Muscle of leg (tissue), 16 donors: ENCODE measurements at places on chromosomes 5 and 9. TPM values are rescaled to one million over a fixed set of nuclear protein-coding genes. Genes with fewer than 3 reads are reported as not detected.

- no peak for DNase-seq
Observed at GRCh38 chr9:137069508-137070091, 757 bp downstream of the SAPCD2 start.

DNA sequence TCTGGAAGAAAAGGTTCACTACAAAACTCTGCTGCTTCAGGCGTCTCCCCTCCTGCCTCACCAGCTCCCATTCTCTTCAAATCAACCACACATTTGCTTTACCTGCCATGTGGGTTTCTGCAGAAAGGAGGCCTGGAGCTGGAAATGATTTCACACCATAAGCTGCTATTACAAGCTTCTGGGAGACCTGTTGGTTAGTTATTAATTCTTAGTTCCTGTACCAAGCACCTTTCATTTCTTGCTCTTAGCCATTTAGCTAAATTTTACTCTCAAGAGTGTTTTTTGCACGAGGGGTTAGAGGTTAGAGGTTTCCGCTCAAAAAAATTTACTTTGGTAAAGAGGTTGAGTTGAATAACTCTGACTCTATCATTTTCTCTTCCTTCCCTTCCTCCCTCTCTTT lies 70.3 kb downstream of the MAP1B start:
- no peak for DNase-seq

DNA sequence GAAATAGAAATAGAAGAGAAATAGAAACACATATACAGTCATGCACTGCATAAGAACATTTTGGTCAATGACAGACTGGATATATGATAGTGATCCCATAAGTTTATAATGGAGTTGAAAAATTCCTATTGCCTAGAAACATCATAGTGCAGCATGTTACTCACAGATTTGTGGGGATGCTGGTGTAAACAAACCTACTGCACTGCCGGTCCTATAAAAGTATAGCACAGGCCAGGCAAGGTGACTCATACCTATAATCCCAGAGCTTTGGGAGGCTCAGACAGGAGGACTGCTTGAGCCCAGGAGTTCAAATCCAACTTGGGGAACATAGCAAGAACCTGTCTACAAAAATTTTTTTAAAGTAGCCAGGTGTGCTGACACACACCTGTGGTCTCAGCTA lies 240.6 kb upstream of the MAP3K1 start:
- no peak for DNase-seq

GRCh38 chr9:86337469-86338108 lies 16.6 kb downstream of the TUT7 start:
- DNase-seq = no peak

DNA sequence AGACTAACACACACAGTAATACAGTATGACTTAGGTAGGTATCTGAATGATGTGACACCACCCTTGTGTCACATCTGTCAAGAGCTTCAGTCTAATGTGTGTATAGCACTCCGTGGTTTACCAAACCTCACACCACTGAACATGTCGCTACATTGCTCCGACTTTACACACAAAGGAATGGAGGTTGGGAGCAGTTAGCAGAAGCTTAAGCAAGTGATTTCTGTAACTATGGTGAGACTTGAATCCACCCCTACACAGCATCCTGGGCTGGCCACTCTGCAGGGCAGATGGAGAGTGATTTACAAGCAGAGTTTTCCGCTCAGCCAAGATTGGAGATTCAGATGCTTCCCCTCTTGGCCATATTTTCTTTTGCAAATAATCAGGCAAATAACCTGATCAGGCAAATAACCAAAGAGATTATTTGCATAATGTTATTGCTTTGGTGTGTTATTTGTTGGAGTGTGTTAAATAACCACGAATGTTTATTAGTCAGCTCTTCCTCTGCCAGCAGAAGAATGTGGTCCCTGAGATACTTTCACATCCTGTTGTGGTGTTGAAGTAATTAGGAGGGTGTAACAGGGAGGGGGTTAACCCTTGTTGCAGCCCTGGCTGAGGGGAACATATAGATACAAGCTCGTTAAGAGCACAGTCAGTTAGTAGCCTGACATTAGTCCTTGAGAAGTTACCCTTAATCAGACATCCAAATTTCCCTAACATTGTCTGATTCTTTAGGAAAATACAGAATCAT lies 92.8 kb downstream of the SNX18 start:
- DNase-seq = peak; percentile 66

GRCh38 chr5:124088289-124089032 lies 576.5 kb downstream of the CSNK1G3 start:
- no peak for DNase-seq

- no peak for DNase-seq
Observed at GRCh38 chr9:81858657-81859430, 69.4 kb upstream of the SPATA31D4 start.

- no peak for DNase-seq
Observed at GRCh38 chr5:150307617-150308426, 5.1 kb upstream of the ARSI start.

GRCh38 chr9:109336409-109336808 lies 15.6 kb upstream of the EPB41L4B start:
- DNase-seq = no peak

- DNase-seq = no peak
Observed at GRCh38 chr5:22708770-22709328, 144.3 kb downstream of the CDH12 start.

- DNase-seq = no peak
Observed at GRCh38 chr5:11483630-11484029, 420.6 kb downstream of the CTNND2 start.

- DNase-seq = no peak
Observed at GRCh38 chr5:103434057-103434456, 128.5 kb downstream of the NUDT12 start.

DNA sequence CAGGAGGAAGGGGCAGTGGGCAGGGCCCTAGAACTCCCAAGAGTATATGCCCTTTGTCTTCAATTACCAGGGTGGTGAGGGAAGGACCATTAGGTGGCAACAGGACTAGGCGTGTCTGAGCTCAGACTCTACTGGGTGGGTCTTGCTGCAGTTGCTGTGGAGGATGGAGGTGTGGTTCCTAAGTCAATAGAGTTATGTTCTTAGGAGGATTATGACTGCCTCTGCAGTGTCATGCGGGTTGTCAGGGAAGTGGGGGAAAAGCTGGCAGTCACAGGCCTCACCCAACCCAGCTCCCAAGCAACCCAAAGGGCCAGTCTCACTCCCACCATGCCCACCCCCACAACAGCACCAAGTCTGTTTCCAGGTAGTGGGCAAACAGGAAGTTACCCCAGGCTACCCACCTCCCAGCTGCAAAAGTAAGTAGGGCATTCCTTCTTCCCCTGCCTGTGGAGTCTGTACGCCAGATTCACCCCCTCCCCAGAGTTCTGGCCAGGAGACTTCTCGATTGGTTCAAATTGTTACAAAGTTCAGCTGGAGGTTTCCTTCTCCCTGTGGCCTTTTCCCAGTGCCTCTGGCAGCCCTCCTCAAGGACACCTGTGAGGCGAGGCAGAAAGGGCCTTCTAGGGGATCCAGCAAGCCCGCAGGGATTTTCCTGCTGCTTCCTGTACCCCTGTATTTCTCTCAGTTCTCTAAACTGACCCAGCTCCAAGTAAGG lies 145.3 kb downstream of the HINT1 start:
- no peak for DNase-seq

- no peak for DNase-seq
Observed at GRCh38 chr9:37405350-37405749, 17.1 kb upstream of the GRHPR start.

DNA sequence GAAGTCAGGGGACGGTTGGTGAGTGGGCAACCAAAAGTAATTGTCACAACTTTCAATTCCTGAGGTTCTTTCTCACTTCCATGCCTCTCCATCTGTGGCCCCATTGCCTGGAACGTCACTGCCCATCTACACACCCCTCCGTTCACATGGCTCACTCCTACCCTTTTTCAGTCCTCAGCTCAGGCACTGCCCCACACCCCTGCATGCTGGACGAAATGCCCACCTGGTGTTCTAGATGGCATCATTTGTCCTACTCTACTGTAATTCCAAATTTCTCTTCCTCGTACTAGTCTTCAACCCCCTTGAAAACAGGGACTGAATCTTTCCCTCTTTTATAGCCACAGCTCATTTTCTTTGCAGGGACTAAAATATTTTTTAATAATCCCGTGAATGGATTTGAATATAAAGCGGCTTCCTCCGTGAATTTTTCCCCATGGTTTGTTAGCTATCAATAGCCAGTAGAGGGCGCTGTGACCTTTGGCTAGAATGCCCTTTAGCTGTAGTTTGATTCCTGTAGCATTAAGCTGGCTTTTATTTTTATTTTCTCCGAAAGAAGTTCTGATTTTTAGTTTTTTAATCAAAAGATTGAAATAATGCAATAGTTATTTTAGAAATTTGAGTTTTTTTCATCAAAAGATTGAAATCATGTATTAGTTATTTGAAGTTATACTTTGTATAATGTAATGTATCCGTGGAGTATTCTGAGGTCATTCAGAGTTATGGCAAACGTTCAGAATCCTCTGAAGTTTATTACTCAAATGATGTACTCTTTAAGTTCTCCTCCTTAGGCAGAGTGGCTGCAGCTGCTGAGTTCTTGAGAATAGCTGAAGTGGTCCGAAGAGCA lies 232.1 kb downstream of the SH3GL2 start:
- DNase-seq = peak; percentile 95

DNA sequence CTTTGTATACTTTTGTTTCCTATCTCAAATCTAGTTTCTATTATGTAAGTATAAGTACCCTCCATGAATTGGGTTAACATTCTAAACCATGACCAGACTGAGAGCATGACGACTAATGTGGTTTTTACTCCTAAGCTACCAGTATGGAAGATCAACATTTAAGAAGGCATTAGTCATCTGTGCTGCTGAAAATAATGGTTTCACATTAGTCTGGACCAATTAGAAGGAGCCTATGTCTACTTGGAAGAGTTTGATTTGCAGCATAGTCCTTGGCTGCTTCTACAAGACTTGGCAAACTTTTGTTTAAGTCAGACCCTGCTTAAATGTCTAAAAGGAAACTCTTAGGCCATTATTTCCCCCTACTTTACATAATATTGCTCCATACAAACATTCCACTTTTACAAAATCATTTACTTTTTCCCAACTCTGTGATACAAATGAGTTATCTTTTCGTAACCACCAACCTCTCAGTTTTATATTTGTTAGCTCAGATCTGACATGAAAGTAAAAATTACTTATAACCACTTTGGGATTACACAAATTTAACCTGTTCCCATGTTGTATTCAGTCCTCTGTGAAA lies 186.7 kb downstream of the COMMD10 start:
- no peak for DNase-seq

The TICAM2 gene
- total RNA-seq = 3.3 TPM

The IQGAP2 gene
- total RNA-seq = 17.2 TPM

The RNF145 gene
- 23.0 TPM for total RNA-seq

The UNC13B gene
- total RNA-seq = 14.6 TPM

The SLC6A18 gene
- not detected for total RNA-seq

The MOB3B gene
- total RNA-seq = 1.4 TPM

The ANKDD1B gene
- total RNA-seq = 0.98 TPM

The SELENOP gene
- 142 TPM for total RNA-seq

The SH3GL2 gene
- 0.09 TPM for total RNA-seq

The CARTPT gene
- total RNA-seq = not detected

The FST gene
- total RNA-seq = 32.4 TPM
